ENCODE measurements at places on chromosomes 6 and 20. TPM values are rescaled to one million over a fixed set of nuclear protein-coding genes. Genes with fewer than 3 reads are reported as not detected.

DNA sequence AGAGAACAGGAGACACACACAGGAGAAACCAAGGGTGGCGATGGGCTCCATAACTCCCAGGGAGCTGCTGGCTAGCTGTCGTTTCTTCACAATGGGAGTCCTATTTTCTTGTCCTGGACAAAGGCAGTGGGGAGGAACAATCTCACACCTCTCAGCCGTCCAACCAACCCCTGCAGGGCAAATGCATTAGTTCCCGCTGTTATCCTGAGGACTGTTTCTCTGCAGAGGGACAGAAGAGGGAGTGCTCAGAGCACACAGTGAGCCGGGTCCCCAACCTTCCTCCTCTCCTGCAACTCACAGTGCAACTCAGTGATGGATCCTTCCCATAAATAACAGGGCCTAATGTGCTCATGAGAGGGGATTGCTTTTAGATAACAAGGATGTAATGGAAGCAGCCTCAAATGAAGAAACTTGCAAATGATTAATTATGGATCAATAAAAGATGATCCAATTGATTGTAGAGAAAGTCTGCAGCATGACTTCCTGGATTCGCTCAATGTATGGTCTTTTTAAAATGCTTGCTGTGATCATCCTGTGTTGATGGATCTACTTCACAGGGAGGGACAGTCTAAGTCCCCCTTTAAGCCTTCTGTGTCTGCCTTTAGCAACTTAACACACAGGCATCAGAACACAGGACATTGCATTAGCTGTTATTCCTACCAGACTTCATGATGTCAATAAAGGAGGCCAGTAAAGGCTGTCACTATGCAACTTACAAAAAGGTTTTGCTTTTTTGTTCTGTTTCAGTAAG, 453.4 kb upstream of the AGPAT4 start:
- no peak overlapping the region for H3K27ac ChIP-seq
- H3K4me3 ChIP-seq = no peak overlapping the region
- peaks cover 16% of the 10 kb centered on the region for H3K4me1 ChIP-seq
- no peaks in the 10 kb centered on the region for H3K27me3 ChIP-seq

GRCh38 chr6:11214901-11215300, 17.6 kb downstream of the NEDD9 start:
- H3K4me3 ChIP-seq = no peak overlapping the region
- no peak overlapping the region for H3K27ac ChIP-seq
- H3K36me3 ChIP-seq = peaks cover 6% of the 10 kb centered on the region
- DNase-seq = no peak
- no peaks in the 10 kb centered on the region for H3K27me3 ChIP-seq

- no peak overlapping the region for H3K27ac ChIP-seq
- no peak overlapping the region for H3K4me3 ChIP-seq
- no peaks in the 10 kb centered on the region for H3K27me3 ChIP-seq
- no peak for DNase-seq
Observed at GRCh38 chr6:137190583-137191094, 17.2 kb upstream of the IL22RA2 start.

- peak overlapping the region; percentile 99 for H3K4me3 ChIP-seq
- peak overlapping the region; percentile 99 for H3K27ac ChIP-seq
- peaks cover 23% of the 10 kb centered on the region for H3K4me1 ChIP-seq
- no peaks in the 10 kb centered on the region for H3K27me3 ChIP-seq
- DNase-seq = no peak
- peaks cover 5% of the 10 kb centered on the region for H3K36me3 ChIP-seq
Observed at GRCh38 chr6:96522465-96523009, 931 bp downstream of the UFL1 start.

FAM217A gene
- total RNA-seq = not detected

MUC21 gene
- total RNA-seq = not detected

RPS6KA2 gene
- 19.2 TPM for total RNA-seq
